ENCODE measurements at places on chromosomes 13 and 19. TPM values are rescaled to one million over a fixed set of nuclear protein-coding genes. Genes with fewer than 3 reads are reported as not detected.
A peak's percentile ranks its signal among the peaks of the same experiment; 100 is the strongest.

DNA sequence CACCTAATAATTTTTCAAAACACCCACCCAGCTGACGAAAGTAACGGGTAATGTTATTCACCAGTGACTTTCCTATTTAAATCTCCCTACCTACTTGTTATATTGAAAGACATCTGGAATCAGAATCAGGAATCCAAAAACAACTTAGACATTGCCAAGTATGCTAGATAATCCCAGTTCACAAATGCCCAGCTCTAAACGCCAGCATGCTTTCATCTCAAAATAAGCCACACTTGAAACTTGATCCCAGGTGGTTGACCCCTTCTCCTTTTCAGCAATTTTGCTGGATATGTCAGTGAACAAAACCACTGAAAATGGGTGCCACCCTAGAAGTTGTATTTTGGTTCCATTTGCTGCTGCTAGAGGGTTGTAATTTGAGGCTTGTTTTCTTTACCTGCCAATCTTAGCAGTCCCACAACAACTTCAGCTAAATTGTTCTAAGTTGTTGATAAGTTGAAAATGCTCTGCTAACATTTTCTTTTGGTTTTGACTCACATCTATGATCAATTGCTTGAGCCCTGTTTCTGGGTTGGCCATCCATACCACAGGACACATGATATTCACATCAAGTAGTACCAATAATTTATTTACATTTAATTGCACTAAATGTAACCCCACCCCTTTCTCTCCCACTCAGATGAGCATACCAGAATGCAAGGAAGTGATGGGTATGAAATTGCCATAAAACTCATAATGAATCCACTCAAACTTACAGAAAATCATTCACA, 66.4 kb downstream of the DCT start:
- DNase-seq: no peak

DNA sequence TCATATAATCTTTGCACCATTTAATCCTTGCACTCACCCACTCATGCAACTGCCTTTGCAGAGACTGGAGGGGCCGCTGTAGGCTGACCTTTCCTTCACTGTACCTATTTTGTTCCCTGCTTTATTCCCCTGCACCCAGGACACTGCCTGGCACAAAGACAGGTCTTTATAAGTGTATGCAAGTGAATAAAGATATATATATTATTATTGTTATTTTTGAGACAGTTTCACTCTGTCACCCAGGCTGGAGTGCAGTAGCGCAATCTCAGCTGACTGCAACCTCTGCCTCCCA, 3.8 kb downstream of the ALOX5AP start:
- DNase-seq: no peak

DNA sequence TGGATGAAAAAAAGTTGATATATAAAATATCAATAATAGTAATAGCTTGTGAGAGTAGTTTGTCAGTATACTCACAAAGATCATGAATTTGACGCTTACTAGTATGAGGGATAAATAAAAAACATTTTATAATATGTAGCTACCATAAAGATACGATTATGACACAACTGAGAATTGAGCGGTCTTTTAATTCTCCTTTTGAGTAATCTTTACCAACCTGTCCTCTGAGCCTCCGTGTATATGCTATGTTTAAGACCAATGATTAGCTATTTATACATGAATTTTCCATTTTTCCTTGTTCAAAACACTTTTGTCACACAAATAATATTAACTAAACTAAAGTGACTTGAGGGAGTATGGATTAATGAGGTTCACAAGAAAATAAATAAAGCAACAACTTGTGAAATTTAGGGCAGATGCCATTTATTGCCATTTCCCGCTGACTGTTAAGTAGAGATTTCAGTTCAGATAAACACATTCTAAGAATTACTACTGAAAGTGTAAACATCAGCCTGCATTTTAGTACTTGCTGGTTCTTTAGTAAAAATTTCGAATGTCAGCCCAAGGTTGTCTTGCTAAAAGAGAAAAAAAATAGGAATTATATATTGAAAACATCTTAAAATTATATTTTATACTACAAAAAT, 6.2 kb upstream of the IRS2 start:
- DNase-seq: no peak

DNA sequence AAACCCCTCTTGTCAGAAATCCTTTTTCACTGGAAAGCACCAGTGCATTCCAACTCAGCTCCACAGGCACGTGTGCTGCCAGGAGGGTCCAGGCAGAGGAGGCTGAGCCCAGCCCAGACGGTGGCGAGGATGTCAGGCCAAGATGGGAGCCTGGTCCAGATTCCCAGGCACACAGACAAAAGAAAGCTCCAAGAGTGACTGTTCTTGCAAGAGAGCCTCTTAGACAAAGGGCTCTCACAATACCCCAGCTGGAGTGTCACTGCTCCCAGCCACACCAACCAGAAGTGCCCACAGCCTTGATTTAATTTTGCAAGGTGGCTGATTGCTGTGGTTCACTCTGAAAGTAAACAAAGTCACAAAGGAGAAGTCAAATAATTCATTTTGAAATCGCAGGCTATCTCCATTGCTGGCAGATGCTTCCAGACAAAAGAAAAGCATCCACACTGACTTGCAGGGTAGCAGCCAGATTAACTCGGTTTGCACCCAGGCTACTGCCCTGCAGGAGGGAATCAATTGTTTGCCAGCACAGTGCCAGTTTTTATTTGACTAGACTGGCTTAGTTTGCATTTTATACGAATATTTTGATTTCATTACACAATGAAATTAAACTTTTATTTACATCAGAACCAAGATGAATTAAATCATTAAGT, 95.1 kb downstream of the RAB20 start:
- DNase-seq: no peak

DNA sequence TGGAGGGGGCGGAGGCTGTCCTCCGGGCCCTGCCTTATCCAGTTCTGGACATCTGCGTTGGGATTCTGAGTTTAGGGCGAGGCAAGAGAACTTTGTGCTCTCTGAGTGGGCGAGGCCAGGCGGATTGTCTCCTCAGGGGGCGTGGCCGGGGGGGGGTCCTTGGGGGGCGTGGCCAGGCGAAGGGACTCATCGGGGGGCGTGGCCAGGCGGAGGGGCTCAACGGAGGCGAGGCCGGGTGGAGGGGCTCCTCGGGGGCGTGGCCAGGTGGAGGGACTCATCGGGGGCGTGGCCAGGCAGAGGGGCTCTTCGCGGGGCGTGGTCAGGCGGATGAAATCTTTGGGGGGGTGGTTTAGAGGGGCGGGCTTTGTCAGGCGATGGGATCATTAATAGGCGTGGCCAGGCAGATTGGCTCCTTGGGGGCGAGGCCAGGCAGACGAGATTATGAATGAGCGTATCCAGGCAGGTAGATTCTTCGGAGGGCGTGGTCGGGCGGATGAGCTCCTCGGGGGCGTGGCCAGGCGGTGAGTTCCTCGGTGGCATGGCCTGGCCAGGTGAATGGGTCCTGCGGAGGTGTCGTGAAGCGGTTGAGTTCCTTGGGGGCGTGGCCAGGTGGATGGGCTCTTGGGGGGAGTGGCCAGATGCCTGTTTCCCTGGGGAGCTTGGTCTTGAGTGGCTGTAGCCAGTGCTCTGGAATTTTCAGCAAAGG, 10.3 kb upstream of the CACNG7 start:
- no peak for DNase-seq

- DNase-seq: no peak
These were observed 138.2 kb downstream of the DCLK1 start for GRCh38 chr13:35992964-35993363.

DNA sequence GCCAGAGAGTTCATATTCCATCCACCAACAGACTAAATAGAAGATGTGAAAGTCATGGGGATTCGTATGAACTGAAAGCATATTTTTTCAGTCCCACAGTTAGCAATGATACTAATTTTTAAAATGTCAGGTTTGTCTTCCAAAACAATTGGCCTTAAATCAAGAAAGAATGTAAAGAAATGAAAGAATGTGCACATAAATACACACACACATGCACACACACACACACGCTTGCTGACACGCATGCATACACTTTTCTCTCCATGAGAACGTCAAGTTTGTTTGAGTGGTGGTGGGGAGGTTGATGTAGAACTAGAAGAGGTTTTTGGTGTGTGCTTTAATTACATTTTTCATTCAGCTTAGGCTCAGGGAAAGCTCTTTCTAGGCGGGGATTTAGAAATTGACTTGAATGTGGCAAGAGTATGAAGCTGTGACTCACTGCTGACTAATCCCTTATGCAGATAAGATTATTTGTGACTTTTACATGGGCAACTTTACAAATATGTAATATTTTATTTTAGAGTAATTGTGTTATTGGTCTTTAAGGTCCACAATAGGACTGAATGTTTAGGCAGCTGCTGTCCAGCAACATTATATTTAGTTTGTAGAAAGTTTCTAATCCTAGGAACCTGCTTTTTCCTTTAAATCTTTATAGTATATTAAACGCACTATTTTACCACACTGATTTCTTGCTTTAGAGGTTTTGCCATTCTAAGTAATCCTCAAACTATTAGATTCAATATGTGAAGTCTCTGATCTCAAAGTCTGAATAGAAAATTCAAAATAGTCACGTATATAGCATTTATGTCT, 18.8 kb downstream of the FLT1 start:
- DNase-seq: peak; percentile 24

GRCh38 chr13:110177790-110178189, 129.2 kb downstream of the COL4A1 start:
- DNase-seq: no peak

DNA sequence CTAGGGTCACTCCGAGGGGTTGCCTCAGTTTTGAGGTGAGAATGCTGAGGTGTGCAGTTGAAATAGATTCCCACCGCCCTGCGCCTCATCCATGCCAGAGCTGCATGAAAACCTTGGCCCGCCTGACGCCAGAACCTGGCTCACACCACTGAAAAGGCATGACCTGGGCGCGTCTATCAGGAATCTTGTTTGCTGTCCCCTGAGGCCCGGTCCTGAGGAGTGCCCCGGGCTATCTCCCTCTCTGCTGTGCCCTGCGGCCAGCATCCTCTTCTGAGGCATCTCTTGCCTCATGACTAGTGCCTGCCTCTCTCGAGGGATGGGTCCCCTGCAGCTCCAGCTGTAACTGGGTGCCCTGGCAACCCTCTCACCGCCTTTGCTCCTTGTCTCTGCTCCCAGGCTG, 28.1 kb downstream of the SMARCA4 start:
- no peak for DNase-seq

HIPK4 gene
- 0.63 TPM for total RNA-seq

CGB5 gene
- not detected for total RNA-seq

LYPD3 gene
- 1.4 TPM for total RNA-seq

SOX1 gene
- total RNA-seq: not detected

FGF21 gene
- not detected for total RNA-seq

SYDE1 gene
- 55.5 TPM for total RNA-seq

TRMT1 gene
- 21.4 TPM for total RNA-seq

EPSTI1 gene
- 16.3 TPM for total RNA-seq

CYP4F2 gene
- total RNA-seq: not detected
